ENCODE measurements at places on chromosomes 5 and 9.

GRCh38 chr9:117169089-117169621 lies 245.7 kb downstream of the ASTN2 start:
- DNase-seq: no peak

GRCh38 chr5:135830384-135830700 lies 4.1 kb upstream of the SLC25A48 start:
- no peak for DNase-seq

DNA sequence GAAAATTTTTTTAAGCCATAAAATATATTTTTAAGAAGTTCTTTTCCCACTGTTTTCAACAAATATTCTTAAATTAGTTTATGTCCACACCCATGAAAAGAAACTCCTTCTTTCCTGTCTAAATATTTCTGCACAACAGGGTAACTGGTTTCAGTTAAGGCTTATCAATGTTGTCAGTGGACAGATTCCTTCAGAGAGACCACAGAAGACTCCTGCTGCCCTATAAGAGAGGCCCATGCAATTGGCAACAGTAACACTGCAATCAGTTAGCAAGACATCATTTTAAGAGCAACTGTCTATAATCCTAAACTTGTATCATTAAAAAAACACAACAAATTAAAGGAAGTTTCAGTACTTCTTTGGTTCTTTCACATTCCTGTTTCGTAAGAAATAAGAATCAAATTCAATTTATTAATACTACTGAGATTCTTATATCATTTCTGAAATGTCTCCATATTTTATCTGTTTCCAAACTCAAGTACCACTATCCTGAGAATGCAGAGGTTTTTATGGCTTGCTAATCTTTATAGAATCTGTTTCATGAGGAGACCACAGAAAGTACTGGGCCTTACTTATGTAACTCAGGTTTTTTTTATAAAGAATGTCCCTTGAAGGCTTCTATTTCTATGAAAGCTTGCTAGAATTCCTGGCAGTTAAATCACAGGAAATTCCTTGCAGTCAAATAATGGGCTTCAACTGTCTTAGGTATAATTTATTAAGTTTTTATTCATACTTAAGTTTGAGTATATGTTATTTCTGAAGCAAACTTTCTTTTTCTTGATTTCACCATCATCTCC lies 240.2 kb downstream of the RFX3 start:
- DNase-seq: no peak

DNA sequence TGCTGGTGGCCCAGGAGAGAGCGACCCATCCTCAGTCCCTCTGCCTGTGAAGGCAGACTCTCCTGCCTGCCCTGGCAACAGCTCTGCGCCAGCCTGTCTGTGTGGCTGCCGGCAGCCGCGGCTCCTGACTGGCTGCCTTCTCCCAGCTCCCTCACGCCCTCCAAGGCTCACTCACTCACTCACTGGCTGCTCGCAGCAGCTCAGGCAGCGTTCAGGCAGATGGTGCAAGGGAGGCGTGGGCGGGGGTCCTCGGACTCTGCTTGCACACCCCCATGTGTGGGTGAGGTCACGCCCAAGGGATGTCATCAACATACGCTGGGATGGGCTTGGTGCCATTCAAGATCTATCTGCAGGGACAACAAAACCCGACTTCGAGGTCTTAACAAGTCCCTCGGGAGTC lies 66.7 kb downstream of the DAB2IP start:
- no peak for DNase-seq

GRCh38 chr9:134493461-134494272 lies 147.9 kb upstream of the COL5A1 start:
- DNase-seq: no peak
